ENCODE measurements at places on chromosomes 11 and 22. TPM values are rescaled to one million over a fixed set of nuclear protein-coding genes. Genes with fewer than 3 reads are reported as not detected.

DNA sequence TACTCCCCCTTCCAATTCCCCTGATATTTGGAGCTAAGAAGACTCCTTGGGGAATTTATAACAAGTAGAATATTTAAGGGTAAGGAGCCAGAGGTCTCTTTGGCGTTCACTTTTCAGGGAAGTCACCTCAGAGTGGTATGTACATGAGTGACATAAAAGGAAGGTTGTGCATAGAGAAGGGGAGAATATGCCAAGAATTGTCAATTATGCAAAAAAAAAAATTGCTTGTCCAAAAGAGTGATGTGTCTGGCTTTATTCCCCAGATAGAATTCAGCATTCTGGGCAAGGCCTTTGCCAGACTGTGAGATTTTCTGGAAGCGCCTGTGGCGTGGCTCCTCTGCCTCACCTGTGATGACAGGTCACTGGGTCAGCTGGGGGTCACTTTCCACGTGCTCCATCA lies 170.2 kb downstream of the MIAT start:
- no peaks in the 10 kb centered on the region for H3K36me3 ChIP-seq
- no peaks in the 10 kb centered on the region for H3K27me3 ChIP-seq
- no peak overlapping the region for H3K27ac ChIP-seq
- peaks cover 11% of the 10 kb centered on the region for H3K4me1 ChIP-seq
- DNase-seq, result no peak

DNA sequence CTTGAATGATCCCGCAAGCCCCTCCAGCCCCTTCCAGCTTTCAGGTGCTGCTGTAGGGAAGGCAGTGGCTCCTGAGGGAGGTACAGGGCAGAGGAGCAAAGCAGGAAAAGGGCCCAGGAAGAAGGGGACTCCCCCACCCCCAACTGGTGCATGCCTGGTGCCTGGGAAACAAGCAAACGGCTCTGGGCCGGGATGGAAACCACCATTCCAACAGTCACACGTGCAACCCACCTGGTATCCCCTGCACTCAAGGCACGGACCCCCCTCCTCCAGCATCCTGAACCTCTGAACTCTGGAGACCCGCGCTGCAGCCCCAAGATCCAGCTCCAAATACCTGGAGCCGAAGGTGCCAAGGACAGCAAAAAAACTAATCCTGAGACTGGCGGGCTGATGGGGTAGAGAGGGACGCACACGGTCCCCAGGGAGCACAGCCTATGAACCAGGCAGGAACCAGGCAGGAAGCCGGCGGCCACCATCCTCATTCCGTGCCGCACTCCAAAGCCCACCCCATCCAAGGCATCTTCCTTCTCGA lies 537 bp downstream of the SCN4B start:
- no peaks in the 10 kb centered on the region for H3K36me3 ChIP-seq
- no peak overlapping the region for H3K27ac ChIP-seq
- peaks cover 94% of the 10 kb centered on the region for H3K27me3 ChIP-seq
- no peaks in the 10 kb centered on the region for H3K4me1 ChIP-seq
- H3K4me3 ChIP-seq, result peak overlapping the region; percentile 54

Gene MMP27
- total RNA-seq, result not detected

DNA sequence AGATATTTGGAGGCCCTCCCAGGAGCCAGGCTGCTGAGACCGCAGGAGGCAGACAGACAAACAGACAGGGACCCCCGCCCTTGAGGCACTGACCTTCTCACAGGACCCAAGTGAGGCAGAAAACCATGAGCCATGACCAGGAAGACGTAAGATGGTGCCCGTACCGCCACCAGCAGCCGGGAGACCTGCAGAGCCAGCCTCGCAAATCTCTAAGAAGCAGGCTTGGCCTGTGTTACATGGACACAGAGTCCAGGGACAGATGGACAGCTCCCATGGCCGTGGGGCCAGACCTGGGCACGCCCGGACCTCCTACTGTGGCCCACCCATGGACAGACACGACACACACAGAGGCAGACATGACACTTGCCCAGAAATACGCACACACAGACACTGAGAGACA lies 30.7 kb upstream of the TOLLIP start:
- no peak for DNase-seq
- H3K27ac ChIP-seq, result no peak overlapping the region
- no peak overlapping the region for H3K4me3 ChIP-seq
- H3K4me1 ChIP-seq, result peaks cover 4% of the 10 kb centered on the region

Gene C22orf42
- total RNA-seq, result not detected

Gene CRYBB3
- not detected for total RNA-seq

DNA sequence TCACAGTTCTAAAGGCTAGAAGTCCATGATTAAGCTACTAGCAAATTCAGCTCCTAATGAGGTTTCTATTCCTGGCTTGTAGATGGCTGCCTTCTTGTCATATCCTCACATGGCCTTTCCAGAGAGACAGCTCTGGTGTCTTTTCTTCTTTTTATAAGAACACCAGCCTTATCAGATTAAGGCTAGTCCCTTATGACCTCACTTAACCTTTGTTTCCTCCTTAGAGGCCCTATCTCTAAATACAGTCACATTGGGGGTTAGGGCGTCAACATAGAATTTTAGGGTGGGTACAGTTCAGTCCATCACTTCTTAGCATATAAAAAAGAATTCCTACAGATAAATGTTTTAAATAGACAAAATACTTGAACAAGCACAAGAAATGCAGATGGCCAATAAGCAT lies 18.2 kb upstream of the CLPB start:
- no peak for DNase-seq
- no peaks in the 10 kb centered on the region for H3K36me3 ChIP-seq
- no peak overlapping the region for H3K27ac ChIP-seq

DNA sequence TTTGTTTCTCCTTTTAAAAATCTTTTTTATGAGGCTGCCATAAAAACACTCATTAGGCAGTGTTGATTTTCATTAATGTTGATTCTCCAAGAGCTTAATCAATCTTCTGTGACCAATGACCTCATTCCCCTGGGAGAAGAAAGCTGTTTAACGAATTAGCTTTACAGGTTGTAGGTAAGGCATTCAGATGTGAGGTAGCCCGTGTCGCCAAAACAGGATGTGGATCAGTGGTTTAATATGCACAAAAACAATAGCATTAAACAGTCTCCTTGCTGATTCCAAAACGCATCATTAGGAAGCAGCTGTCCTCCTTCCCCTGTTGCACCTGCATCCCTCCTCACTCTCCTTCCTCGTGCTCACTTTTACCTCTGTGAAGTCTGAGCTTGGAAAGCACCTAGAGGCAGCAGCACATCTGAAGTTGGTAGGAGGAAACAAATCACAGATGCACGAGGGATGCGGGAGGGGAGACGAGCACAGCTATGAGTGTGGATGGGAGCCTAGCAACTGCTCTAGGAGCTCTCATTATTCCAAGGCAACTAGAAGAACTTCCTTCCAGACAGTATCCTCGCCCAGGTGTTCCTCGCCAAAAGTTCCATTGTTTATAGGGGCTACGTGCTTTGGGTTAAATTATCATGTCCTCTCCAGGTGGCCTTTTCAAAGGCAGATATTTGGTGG lies 179.4 kb upstream of the SNX19 start:
- DNase-seq, result no peak
- H3K4me3 ChIP-seq, result no peak overlapping the region
- H3K27ac ChIP-seq, result no peak overlapping the region
- no peaks in the 10 kb centered on the region for H3K4me1 ChIP-seq

DNA sequence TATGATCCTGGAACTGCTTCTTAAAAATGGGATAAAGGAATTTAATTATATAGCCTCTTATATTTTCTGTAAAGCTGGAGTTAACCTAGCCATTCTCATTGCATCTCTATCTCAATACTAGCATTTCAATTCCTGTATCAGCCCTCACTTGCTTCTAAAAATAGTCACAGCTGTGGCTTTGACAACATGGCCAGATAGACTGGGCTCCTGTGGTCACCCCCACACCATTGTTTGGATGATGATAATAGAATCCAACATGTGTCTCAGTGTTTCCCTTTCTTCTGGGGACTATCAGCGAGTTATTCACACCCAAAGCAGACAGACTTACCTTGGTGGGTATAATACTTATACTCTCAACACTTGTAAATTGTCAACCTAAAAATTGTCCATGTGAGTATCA lies 6.9 kb downstream of the VWA5A start:
- H3K4me1 ChIP-seq, result peaks cover 10% of the 10 kb centered on the region
- H3K27ac ChIP-seq, result no peak overlapping the region
- no peak overlapping the region for H3K4me3 ChIP-seq
- peaks cover 8% of the 10 kb centered on the region for H3K36me3 ChIP-seq

DNA sequence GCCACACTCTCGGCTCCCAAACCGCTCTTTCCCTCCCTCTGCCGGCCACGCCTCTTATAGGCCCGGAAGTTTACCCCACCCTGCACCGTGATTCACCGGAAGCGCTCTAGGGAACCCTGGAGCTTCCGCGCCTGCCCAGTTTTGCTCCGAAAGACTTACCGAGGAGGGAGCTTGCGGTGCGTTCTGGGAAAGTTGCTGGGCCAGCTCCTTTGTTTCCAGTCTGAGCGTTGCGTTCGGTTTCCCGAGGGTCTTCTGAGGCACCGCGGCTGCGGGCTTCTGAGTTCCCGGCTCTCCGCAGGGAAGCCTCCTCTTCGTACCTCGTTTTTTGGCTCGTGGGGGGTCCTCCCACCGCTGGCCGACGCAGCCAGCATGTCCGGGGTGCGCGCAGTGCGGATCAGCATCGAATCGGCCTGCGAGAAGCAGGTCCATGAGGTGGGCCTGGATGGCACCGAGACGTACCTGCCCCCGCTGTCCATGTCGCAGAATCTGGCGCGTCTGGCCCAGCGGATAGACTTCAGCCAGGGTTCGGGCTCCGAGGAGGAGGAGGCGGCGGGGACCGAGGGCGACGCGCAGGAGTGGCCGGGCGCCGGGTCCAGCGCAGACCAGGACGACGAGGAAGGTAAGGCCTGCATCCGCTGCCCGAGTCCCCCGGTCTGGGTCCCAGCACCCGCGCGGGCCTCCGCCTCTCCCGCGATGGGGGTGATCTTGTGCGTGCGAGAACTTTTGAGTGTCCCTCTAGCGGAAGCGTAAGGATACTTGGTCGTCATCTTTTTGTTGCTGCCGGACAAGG lies at the start of gene MED17:
Gene MED17 (plus strand): TSS at position 138 of the 790 bp plus-strand sequence. CDS start 232 bp downstream, at position 370.
- peaks cover 14% of the 10 kb centered on the region for H3K36me3 ChIP-seq
- H3K4me3 ChIP-seq, result peak within 1 kb of the TSS; percentile 99
- no peaks in the 10 kb centered on the region for H3K27me3 ChIP-seq
- DNase-seq, result peak; percentile 93
- peaks cover 14% of the 10 kb centered on the region for H3K4me1 ChIP-seq

DNA sequence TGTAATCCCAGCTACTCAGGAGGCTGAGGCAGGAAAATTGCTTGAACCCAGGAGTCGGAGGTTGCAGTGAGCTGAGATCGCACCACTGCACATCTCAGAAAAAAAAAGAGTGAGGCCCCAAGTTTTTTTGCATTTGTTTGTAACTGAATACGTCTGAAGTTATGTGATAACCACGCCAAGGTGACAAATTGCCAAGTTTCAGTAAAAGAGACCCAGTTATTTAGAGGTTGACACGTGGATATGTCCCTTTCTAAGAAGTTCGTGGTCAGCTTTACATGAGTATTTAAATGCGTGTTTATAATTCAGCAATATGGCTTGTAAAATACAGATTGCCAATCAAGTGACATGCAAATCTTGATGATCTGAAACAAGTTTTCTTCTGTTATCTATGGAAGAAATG lies 8.0 kb downstream of the PPARA start:
- no peak overlapping the region for H3K27ac ChIP-seq
- no peaks in the 10 kb centered on the region for H3K4me1 ChIP-seq
- peaks cover under 1% of the 10 kb centered on the region for H3K36me3 ChIP-seq
- no peak for DNase-seq
- no peaks in the 10 kb centered on the region for H3K27me3 ChIP-seq

DNA sequence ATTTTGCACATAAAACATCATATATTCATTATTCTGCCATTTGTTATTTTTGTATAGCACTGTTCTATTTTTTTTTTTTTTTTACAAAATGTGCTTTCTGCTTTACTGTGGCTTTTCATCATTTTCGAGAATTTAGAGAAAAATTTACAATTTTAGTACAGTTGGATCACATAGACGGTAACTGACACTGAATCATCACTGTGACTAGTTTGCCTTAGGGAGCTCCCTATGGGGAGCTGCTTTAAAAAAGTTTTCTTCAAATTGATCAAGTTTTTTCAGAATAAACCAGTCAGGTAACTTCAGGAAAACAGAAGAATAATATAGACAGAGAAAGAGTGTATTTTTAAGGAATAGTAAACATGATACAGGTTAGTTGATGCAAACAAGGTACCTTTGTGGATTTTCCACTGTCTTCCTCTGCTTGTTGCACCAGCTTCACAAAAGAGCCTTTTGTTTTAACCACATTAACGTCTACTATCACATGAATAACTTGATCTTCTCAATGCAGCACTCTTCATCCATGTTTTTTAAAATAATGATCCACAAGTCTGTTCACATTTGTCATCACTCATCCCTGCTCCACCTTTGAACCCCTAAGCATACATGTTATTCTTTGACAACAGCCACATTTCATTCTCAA lies 327.0 kb downstream of the DYNC2H1 start:
- H3K4me3 ChIP-seq, result no peak overlapping the region
- no peaks in the 10 kb centered on the region for H3K4me1 ChIP-seq
- no peaks in the 10 kb centered on the region for H3K36me3 ChIP-seq
- no peak overlapping the region for H3K27ac ChIP-seq

GRCh38 chr11:77467233-77467632 lies 6.7 kb downstream of the PAK1 start:
- peaks cover 11% of the 10 kb centered on the region for H3K4me1 ChIP-seq
- DNase-seq, result no peak
- no peak overlapping the region for H3K4me3 ChIP-seq
- H3K27ac ChIP-seq, result no peak overlapping the region

DNA sequence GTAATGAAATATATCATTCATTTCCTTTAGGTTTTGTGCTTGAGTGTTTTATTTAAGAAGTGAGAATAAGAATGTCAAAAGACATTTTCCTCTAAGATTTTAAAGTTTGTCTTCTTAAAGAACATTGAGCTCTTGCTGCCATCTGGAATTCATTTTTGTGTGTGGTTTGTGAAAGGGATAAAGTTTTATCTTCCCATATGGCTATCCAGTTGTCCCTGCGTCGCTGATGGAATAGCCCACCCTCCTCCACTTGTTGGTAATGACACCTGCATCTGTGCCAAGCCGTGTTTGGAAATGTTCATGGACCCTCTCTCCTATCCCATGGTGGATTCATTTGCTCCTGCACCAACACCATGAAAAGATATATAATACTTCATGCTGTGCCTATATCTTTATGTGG lies 901.5 kb downstream of the BRD1 start:
- no peaks in the 10 kb centered on the region for H3K27me3 ChIP-seq
- H3K36me3 ChIP-seq, result no peaks in the 10 kb centered on the region
- no peak overlapping the region for H3K27ac ChIP-seq
- DNase-seq, result no peak
- no peak overlapping the region for H3K4me3 ChIP-seq
- no peaks in the 10 kb centered on the region for H3K4me1 ChIP-seq

- no peaks in the 10 kb centered on the region for H3K27me3 ChIP-seq
- no peak for DNase-seq
- no peaks in the 10 kb centered on the region for H3K36me3 ChIP-seq
Observed at GRCh38 chr22:42562279-42562678, 8.5 kb downstream of the SERHL2 start.

DNA sequence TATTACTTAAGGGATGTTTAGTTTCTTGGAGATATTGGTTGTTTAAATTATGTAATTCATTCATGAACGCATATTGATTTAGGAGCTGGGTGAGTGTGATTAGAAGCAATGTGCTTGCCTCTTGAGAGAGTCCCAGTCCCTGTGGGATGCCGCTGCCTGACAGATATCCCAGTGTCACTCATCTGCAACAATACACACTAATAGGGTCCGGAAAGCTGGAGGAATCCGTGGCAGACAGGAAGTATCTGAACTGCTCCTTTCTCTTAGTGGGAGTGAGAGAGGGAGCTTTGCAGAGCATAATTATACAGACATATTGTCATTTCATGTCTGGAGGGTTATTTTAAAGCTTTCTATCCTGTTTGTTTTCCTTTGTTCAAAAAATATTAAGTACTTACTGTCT lies 17.4 kb downstream of the AMOTL1 start:
- no peaks in the 10 kb centered on the region for H3K4me1 ChIP-seq
- no peak for DNase-seq
- H3K36me3 ChIP-seq, result no peaks in the 10 kb centered on the region
- H3K4me3 ChIP-seq, result no peak overlapping the region
- H3K27me3 ChIP-seq, result peaks cover 19% of the 10 kb centered on the region
- no peak overlapping the region for H3K27ac ChIP-seq
